Pulmonary artery endothelial cell (primary cell): ENCODE measurements at places on chromosomes 5 and 9. TPM values are rescaled to one million over a fixed set of nuclear protein-coding genes. Genes with fewer than 3 reads are reported as not detected.

DNA sequence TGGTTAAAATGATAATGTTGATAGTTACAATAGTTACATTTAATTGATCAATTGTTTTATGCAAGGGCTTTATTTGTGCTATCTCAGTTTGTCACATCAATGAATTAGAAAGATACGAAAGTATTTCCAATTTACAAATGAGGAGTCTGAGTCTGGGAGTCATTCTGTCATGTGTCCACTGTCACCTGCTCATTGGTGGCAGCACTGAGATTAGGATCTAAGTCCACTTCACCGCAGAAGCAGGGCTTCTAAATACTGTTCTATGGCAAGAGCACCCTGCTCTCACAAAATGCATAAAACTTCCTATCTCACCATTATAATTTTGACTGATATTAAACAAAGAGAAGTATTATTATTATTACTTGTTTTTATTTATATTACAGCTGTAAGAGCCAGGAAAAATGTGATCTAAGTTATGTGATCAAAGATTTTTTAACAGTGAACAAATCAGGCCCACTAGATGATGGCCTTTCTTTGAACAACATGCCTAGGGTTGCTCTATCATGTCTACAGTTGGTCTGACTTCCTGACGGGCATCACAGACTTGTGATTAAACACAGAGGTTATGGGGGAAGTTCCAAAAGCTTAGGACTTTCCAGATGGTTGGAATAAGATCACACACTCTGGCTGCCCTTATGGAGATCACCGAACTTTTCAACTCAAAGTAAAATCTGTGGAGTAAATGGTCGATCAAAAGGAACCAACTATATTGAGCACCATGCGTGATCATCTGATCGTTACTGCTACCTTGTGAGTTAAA, 15.1 kb downstream of the TLR4 start:
- DNase-seq, result no peak

DNA sequence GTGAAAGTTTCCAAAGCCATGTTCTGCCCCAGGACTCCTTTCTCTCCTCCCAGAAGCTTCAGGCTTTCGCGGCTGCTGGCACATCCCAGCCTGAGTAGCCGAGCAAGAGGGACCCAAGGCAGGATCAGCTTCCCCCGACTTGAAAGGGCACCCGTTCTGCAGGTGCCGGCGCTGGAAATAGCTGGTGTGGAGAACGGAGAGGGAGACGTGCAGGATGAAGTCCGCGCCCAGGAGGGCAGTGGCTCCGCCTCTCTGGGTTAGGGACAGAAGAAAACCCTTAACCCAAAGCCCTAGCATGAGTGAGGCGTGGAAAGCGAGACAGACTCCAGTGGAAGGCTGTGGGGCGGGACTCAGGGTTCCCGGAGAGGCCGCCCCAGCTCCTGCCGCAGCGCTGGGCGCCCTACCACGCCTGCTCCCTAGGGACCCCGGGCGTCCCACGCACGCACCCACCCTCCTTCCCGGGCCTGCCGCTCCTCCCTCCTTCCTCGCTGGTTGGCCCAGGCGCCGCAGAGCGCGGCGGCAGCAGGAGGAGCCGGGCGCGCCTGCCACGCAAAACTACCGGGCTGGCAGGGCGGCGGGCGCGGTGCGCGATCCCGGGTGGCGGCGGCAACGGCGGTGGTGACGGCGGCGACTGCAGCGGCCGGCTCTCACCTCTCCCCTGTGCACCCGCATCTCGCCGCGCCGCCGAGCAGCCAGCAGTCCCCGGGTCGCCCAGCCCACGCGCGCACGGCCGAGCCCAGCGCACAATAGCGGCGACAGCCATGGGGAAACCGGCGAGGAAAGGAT, at the start of gene SLC1A1:
Gene SLC1A1 (plus strand): TSS at position 550 of the 786 bp plus-strand sequence. CDS start 212 bp downstream, at position 762.
- no peak for DNase-seq

DNA sequence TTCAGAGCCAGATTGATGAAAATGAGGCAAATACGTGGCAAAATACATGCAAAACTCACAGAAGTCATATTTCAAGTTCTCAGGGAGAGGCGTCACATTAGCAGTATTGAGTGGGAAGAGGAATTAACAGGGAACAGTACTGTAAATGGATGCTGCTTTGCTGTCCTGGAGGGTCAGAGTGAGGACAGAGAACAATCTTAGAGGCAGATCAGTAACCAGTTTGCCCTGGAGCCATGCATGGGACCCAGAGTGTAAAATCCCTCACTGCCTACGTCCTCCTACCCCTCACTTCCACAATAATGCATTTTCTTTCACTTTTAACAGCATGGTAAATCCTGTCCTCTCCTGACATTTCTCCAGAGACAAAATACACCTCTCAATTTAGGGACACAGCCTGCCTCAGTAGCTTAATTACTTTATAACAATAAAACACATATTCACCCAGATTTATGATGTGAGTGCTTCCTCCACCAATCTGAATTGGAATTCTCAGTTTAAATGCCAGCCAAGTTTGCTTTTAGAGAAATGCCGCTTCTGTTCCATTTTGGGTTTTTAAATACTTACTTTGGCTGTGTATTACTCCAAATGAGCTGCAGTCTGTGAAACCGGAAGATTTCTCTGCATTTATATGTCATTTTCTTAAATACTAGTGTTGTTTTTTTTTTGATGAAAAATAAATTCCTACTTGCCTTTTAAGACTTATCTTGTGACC, 70.0 kb downstream of the LMNB1 start:
- DNase-seq, result no peak

DNA sequence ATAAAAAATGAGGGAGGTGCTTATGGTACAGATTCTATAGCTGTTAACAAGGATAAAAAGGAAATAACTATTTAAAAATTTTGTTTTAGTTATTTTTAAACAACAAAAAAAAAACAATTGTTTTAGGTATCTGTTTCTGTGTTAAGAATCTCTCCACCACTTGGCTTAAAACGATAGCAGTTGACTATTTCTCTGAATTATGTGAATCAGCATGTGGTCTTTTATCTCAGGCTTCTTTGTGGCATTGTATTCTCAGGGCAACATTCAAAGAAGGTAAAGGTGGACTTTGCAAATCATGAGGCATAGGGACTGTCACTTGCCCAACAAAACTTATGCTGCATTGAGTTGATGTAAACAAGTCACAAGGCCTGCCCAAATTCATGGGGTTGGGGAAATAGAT, 55.2 kb downstream of the ERBIN start:
- DNase-seq, result no peak

DNA sequence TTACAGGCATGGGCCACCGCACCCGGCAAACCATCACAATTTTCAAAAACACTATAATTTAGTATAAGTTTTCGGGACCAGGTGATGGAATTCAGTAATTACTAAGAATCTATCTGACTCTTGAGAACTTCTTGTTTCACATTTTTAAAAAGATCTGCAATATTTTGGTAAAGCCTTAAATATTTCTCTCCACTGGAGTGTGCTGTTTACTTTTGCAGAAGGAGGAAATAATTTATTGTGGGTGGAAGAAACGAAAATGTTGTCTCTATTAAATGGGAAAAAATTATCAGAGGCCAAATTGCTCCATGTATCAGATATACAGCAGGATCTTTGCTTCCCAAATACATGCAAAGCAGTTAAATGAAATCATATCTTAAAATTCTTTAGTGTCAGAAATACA, 566.8 kb upstream of the CYLC2 start:
- DNase-seq, result no peak

APBA1 gene
- total RNA-seq, result 7.1 and 14.0 TPM in 2 replicates

SPINK4 gene
- not detected in 2 replicates for total RNA-seq

- no peak for DNase-seq
These were observed 6.7 kb downstream of the NCBP1 start for GRCh38 chr9:97640325-97640724.

- no peak for DNase-seq
These were observed 49.6 kb upstream of the KIF2A start for GRCh38 chr5:62256161-62257019.

GRCh38 chr9:107842530-107842929, 353.0 kb upstream of the KLF4 start:
- DNase-seq, result no peak

DNA sequence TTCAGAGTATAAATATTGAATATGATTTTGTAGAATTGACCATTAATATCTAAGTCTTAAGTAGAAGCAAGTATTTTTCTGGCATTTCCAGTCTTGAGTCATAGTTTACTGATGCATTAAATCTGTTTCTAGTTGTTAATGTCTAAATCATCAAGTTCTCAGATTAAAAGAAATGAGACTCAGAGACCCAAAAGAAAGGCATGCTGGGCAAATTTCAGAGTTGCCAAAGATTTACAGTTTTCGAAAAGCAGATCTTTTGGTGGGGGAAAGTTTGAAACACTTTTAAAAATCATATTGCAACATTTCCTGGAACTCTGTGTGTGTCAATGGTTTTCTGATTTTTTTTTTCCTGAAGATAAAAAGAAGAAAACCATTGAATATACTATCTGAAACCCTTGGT, 60.9 kb downstream of the ANKRD55 start:
- no peak for DNase-seq

DNA sequence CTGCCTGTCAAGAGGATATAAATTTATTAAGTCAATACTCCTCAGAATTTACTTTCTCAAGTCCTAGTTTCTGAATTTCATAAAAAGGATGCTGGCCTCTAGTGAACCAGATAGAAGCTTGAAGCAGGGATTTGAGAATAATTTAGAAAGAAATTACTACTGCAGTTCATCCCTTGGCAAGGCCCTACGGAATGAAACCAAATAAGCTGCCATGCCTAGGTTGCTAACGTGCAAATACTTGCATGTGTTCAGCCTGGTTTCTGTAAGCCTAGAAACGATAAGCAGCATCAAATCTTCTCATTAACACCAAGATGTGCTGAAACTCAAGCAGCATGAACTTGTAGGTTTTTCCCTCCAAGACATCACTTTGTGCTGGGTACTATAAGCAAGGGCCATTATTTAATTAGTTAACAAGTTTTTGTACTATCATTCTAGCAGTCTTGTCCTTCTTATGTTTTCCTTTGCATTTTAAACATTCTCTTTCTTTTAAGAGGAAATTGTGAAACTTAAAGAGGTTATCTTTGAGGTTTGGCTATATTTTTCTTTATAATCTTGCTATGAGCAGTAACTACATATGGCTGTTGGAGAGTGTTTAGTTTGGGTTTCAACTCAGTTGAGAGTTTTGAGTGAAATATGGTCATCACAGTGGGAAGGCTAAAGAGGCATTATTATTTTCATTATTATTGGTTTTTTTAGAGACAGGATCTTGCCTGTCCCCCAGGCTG, 71.8 kb downstream of the ADAMTSL1 start:
- no peak for DNase-seq

GOLGA2 gene
- total RNA-seq, result 56.1 and 60.7 TPM in 2 replicates

- DNase-seq, result no peak
These were observed 126.4 kb downstream of the CRB2 start for GRCh38 chr9:123482295-123482968.

GRCh38 chr9:18490641-18491370, 16.9 kb downstream of the ADAMTSL1 start:
- peak; percentile 91 for DNase-seq
